KG1 (cell line): ENCODE measurements at places on chromosomes 3 and 15.

DNA sequence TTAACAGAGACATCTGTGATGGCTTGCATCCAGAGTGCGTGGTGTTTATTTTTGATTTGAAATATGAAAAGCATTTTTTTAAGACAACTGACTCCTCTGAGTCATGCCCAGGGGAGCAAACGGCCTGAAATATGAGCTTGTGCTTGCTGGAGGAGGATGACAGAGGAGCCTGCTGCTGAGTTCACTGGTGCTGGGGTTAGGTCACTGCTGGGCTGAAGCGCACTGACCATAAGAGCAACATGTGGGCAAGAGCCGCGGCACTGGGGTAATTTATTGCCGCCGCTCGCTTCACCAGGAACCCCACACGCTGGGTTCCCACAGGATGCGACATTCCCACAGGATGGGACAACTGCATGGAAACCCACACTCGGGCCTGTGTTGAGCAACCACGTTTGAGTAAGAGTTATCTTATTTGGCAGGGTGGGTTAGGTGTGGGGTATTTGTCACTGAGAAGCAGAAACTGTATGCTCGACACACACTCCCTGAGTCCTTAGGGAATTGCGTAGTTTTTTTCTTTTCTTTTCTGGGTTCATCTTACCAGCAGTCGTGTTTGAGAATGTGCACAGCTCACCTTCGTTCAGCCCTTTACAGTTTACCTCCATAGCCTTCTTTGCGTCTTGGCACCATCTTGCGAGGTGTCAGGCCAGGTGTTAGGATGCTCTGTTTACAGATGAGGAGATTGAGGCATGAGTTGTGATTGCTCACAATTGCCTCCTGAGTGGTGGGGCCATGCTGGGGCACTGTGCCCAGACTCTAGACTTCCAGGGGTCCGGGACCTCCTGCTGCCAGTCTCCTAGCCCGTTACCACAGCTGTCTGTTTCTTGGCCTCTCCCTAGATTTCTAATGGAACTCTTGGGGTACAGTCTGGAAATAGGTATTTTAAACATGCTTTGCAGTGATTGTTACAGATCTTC lies 60.4 kb downstream of the SMAD3 start:
- DNase-seq, result no peak

- no peak for DNase-seq
Observed at GRCh38 chr15:93266291-93266690, 177.3 kb upstream of the RGMA start.

GRCh38 chr3:52721002-52721729 lies 15.3 kb downstream of the SPCS1 start:
- peak; percentile 53 for DNase-seq

DNA sequence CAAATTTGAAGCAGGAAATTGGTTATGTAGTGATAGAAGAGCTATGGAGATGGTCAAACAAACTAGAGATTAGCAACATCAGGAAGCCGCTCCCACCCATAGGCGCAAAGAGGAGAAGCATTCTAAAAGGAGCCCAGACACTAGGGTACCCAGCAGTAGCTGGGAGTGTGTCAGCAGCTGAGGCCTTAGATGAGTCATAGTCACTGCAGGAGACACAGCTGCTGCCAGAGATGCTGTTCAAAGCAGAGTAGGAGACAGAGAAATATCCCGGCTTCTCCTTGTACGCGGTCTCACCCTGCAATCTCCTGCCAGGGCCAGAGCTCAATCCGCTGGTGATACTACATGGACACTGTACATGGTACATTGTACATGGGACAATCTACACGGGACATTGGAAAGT lies 61.9 kb downstream of the VGLL3 start:
- no peak for DNase-seq

DNA sequence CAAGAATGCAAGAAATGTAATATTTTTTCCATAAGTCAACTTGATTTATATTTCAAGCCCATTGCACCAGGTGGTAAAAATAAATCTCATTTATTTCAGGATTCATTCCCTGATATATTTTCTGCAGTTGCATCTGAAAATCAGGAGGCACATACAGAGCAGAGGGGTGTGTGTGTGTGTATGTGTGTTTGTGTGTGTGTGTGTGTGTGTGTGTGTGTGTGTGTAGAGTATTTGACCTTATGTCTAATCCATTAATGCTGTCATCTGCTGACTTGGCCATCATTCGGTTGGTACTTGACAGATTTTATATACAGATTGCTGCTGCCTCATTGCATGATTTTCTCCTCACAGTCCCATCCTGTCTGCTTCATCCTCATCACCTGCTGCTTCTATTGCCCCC lies 118.5 kb downstream of the SERPINI1 start:
- DNase-seq, result no peak

DNA sequence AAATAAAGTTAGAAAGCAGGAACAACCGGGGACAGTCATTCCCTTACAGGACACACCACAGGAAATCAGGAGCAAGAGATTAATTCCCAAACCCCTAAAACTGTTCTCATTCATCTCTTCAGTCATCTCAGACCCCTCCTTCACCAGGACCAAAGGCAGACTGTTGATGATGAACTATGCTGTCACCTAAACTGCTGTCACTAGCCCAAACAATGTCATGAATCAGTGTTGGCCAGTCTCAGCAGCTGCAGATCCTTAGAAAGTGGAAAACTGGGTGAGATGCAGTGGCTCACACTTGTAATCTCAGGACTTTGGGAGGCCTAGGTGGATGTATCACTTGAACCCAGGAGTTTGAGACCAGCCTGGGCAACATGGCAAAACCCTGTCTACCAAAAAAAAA lies 909.6 kb downstream of the ROBO1 start:
- no peak for DNase-seq

GRCh38 chr15:58401991-58402649 lies 29.7 kb upstream of the LIPC start:
- no peak for DNase-seq

DNA sequence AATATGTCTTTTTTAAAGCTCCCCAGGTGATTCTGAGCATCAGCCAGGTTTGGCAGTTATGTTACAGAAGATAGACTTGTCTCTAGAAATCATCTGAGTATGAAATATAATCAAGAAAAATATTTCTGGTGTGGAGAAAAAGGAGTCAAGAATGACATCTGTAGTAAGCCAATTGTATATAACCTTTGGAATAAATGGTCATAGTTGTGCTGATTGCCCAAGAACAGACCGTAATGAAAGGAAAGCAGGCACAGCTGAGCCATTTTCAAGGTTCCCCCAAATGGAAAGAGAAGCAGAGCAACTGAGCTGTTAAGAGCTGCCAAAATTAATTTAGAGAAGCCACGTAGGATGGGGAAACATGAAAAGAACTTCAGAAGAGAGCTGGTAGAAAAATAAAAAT lies 26.6 kb downstream of the GOLM2 start:
- no peak for DNase-seq

DNA sequence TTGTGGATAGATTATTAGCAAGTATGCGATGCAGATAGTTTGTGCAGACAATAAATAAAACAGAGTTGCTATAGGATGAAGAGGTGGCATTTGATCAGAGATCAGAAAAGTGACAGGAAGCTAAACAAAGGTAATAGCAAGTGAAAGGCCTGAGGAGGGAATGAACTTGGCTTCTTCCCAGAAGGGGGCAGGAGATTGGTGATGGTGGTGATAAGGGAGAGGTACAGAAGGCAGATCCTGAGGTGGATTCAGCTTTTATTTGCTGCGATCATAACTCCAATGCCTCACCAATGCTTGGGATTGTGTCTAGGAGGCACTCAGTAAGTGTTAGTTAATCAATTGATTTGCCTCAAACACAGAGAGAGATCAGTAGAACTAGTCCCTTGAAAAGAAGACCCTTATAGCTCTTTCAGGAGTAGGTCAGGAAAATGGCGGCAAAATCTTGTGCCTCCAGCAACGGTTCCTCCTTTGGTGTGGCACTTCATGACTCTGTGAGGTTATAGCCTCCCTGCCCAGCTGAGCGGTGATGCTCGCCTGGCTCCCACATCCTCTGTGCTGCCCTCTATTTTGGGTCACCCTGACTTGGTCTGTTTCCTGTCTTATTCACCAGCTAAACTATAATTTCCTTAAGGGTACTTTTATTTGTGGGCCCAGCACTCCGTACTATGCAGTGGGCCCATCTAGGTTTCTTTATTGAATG lies 37.5 kb downstream of the TGFBR2 start:
- DNase-seq, result no peak

GRCh38 chr3:97430601-97431000 lies 334.0 kb upstream of the ARL6 start:
- DNase-seq, result no peak

DNA sequence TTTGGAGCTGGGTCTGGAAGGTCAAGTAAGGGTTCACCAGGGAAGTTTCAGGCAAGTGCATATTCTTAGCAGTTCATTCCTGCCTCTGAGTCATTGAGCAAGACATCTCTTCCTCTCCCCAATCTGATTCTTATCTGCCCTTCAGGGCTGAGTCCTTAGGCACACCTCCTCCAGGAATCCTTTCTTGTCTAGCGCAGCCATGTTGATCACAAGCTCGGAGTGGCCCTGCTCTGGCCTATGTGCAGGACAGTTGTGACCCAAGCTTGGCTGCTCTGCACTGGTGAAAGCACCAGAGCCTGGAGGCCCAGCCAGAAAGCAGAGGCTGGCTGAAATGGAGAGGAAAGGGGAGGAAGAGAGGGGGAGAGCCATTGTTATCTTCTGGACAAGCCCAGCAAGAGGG lies 30.9 kb upstream of the MRPS22 start:
- DNase-seq, result no peak

DNA sequence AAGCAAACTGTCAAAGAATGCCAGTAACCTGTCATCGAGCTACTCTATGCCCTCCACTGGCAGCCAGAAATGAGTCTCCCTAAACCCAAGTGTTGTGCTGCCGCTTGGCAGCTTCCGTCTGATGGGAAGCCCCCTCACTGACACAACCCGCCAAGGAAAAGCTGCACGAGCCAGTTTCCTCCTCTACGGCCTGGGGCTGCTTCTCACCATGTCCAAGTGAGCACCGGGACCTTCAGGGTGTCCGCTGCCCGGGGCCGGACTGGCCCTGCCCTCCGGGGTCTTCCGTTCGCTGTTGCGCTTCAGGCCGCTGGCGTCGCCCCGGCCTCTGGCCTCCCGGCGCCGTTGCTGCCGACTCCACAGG lies 490 bp downstream of the TOMM70 start:
- DNase-seq, result no peak

DNA sequence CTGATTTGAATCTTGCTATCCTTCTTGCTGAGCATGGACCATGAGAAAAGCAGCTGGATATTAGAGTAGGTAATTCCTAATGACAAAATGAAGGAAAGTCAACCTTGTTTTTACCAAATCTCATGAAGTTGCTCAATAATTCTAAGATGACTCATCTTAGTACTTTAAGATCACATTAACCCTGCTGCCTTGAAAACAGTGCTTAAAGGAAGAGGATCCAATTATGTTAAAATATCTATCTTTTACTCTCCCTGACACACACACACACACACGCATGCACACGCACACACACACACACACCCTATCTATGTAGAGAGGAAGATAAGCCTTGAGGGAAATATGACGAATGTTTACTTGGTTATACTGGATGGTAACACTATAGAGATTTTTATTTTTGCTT lies 16.0 kb upstream of the MYO1E start:
- no peak for DNase-seq

GRCh38 chr15:42736178-42736792 lies 643 bp downstream of the CDAN1 start:
- no peak for DNase-seq

- no peak for DNase-seq
Observed at GRCh38 chr3:72391659-72392058, 456.6 kb downstream of the SHQ1 start.

GRCh38 chr3:13136426-13136825 lies 63.2 kb upstream of the IQSEC1 start:
- no peak for DNase-seq

- DNase-seq, result no peak
Observed at GRCh38 chr15:38195191-38195901, 57.3 kb upstream of the SPRED1 start.

DNA sequence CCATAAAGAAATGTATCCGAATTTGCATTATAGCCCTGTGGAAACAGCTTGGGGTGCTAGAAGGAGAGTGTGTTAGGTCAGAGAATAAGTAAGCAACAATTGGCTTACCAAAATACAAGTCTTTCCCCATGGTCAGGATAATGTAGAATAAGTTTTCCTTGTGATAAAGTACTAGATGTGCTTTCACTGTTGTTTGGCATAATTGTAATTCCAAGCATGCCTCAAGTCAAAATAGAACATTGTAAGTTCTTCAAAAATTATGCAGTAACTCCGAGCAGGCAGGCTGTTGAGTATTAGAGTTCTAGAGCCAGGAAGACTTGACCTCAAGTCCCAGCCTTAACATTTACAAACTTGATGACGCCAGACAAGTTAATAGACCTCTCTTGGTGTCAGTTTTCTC lies 242.0 kb downstream of the TUSC7 start:
- DNase-seq, result no peak

GRCh38 chr15:23514484-23514883 lies 51.0 kb upstream of the MKRN3 start:
- DNase-seq, result no peak

DNA sequence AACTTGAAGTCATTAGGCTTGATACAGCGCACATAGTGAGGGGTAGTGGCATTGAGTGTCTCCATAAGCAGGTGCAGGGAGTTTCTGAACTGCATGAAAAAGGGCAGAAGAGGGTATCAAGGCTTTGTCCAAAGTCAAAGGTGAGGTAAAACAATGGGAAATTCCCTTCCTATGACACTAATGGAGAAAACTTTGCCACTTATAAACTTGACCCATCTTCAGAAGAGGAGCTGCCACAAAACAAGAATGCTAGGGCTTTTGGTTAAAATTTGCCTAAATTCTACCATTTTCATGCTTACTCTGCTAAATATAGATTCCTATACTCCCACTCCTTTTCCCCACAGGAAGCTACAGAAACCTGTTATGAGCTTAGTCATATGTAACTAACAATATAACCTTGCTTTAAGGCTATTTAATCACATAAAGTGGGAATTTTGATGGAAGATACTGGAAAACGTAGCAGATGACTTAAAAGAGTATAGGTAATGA lies 87.5 kb upstream of the MYO5C start:
- no peak for DNase-seq

- no peak for DNase-seq
Observed at GRCh38 chr3:178003756-178004155, 532.5 kb upstream of the KCNMB2 start.

- DNase-seq, result no peak
Observed at GRCh38 chr3:113717818-113718217, 21.4 kb upstream of the USF3 start.

DNA sequence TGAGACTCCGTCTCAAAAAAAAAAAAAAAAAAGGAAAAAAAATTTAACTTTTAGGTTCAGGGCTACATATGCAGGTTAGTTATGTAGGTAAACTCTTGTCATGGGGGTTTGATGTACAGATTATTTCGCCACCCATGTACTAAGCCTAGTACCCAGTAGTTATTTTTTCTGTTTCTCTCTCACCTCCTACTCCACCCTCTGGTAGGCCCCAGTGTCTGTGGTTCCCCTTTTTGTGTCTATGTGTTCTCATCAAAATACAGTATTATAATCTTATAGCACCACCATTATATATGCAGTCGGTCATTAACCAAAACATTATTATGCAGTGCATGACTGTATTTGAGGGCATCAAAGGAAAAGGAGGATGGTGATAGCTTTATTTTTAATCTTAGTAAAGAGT lies 47.3 kb downstream of the CHP1 start:
- no peak for DNase-seq
